ENCODE measurements at places on chromosomes 7 and 10. TPM values are rescaled to one million over a fixed set of nuclear protein-coding genes. Genes with fewer than 3 reads are reported as not detected.
A peak's percentile ranks its signal among the peaks of the same experiment; 100 is the strongest.

- DNase-seq = no peak
Observed at GRCh38 chr7:17447728-17448478, 149.5 kb downstream of the AHR start.

DNA sequence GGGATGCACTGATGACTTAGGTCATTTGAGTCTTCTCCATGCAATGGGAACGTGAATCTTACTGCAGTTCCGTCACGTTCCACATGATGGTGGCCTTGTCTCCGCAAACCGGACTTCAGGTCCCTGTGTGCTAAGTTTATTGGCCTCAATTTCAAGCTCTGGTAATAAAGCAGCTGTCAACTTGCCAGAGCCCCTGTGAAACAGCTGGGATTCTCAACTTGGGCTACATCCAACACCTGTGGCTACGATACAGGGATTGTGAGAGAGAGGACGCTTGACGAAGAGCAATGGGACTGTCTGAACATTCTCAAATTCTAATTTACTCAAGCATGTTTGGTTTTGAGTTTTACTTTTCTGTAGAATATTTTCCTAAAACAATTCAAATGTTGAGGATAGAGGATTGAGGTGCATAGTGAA, 174.2 kb downstream of the PTN start:
- DNase-seq = no peak

DNA sequence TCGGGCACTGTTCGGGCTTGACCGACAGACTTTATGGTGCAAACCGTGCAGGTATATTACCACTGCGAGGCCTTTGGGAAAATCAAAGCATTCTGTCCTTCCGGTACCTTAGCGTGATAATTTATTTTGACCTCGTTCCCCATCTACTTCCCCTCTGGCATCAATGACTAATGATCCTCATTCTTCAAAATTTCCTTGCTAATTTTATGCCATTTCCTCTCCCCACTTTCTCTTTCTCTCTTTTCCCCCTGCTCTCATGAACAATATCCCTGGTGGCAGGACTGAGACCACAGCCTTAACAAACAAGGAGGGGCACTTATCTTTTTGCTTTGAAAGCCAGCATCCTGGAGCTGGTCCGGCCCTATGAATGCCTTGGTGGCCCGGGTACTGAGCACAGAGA, 210.6 kb downstream of the TCF7L2 start:
- DNase-seq = no peak

- DNase-seq = no peak
Observed at GRCh38 chr7:84612981-84613681, 418.5 kb upstream of the SEMA3A start.

GRCh38 chr10:66983475-66983818, 57.6 kb downstream of the LRRTM3 start:
- DNase-seq = no peak

GRCh38 chr7:84251277-84251781, 56.7 kb upstream of the SEMA3A start:
- DNase-seq = no peak

DNA sequence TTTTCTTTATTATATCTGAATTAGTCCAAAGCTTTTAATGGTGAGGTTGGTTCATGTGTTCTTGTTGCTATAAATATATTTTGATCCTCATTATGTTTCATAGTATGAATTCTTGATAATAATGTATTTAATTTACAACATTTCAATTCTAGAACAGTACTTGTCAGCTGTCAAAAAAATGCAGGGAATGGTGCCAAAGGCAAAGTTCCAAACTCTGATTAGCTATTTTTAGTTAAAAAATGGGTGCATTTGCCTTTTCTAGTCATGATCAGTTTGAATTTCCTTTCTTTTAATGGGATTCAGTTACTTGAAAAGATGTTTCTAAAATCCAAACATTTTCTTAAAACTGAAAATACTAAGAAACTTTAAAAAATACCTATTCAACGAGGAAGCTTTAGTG, 49.6 kb downstream of the ANKIB1 start:
- DNase-seq = no peak

DNA sequence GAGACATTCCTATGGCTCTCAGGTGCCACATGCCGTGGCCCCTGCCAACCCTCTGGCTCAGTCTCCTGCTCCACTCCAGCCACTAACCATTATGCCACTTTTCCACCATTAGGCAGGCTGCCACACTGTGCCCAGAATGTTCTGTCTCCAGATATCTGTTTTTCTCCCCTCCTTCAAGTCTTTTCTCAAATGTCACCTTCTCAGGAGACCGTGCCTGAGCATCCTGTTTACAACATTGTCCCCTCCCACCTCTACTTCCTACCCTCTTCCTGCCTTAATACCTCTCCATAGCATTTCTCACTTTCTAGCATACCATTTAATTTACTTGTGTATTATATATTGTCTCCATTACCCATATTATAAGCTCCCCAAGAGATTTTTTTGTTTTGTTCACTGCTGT, 162.5 kb upstream of the LYZL2 start:
- no peak for DNase-seq

PTPRZ1 gene
- polyA plus RNA-seq = not detected

DNA sequence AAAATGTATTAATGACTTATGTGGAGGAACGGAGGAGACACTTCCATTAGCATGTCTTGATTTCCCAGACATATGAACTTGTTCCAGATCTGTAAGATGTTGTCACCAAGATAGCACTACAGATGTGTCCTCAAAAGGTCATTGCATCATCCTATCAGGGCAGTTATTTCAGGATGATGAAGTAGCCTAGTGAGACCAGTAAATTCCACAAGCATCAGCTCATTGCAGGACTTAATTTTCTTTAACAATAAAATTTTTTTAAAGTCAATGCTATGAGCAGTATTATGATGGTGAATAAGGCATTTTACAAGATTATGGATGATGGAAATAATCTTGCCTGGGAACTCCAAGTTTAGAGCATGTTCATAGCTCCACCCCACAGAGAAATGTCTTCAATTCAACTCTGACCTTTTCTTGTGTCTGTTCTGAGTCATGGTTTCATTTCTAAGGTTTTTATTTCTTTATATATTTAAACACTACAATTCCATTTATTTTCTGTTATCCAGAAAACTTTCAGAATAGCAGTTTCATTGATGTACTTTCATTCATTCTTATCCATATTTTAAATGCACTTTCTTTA, 1203.3 kb upstream of the CELF2 start:
- DNase-seq = no peak

- no peak for DNase-seq
Observed at GRCh38 chr10:60236869-60237524, 152.7 kb downstream of the ANK3 start.

PILRA gene
- 3.8 TPM for polyA plus RNA-seq

DNA sequence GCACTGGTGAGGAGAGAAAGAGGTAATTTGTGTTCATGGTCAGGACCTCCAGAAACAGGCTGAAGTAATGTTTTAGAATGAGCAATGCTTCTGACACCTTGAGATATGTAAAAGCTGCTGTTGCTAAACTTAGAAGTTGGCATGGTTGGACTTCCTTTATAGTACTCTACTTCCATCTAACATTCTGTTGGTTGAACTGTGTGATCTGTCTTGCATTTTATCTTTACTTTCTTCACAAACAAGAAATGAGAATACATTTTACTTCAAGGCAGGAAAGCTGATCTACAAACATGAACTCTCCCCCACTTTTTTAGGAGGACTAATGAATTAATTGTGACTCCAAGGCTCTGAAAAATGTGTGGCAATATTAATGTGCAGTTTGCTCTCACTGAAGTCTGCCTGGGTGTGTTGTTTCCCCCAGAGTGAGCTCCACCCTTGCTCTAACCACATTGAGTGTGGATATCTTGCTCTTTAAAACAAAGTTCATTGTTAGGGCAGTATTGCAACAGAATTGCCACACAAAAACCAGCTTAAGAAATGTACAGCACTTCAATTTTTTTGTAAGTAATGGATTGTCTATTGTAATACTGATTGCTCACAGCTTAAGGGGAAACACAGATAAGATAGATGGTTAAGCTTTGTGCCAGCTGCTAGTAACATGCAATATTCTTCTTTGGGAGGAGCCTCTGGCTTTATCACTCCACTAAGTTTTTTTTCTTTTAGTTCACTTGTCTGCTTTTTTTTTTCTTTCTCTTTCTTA, 69.0 kb downstream of the ADD3 start:
- peak; percentile 68 for DNase-seq

- DNase-seq = no peak
Observed at GRCh38 chr7:143362131-143363015, at the start of gene FAM131B. Gene FAM131B (minus strand): TSS chr7:143362713. CDS start chr7:143362603, 110 bp downstream.

DNA sequence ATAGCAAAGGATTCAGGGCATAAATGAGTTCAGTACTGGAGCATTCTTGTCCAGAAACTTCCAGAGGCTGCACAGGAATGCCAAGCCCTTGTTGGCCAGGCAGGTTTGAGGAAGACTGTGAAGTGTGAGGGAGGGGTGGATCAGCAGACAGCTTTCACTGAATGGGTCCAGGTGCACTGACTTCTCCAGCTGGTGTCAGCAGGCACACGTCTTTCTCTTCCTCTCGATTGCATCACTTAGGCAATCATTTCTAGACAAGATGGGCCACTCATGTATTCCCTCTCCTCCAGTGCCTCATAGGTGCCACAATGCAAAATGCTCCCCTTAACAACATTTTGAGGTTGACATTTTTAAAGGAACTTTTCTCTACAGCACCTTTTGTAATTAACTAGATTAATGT, 15.6 kb upstream of the PLEKHS1 start:
- peak; percentile 16 for DNase-seq

DNA sequence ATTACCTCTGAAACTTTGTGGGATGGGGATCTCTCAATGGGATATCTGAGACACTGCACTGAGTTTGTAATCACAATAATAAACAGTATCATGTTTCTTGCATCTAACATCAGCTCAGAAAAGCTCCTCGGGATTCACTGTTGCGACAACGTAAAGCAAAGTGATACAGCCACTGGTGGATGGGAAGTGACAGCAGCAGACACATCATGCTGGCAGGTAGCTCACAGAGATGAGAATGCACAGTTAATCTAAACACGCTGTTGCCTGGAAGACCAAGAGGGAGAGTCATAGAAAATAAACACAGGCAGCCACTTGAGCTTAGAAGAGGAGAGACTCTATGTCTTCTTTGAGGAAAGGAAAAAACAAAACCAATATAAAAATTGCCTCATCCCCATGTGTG, 513.8 kb downstream of the MAGI2 start:
- DNase-seq = no peak

GRCh38 chr10:132096863-132097478, 31.2 kb downstream of the JAKMIP3 start:
- no peak for DNase-seq

GRCh38 chr7:44808914-44809393, 12.5 kb downstream of the PPIA start:
- no peak for DNase-seq

DNA sequence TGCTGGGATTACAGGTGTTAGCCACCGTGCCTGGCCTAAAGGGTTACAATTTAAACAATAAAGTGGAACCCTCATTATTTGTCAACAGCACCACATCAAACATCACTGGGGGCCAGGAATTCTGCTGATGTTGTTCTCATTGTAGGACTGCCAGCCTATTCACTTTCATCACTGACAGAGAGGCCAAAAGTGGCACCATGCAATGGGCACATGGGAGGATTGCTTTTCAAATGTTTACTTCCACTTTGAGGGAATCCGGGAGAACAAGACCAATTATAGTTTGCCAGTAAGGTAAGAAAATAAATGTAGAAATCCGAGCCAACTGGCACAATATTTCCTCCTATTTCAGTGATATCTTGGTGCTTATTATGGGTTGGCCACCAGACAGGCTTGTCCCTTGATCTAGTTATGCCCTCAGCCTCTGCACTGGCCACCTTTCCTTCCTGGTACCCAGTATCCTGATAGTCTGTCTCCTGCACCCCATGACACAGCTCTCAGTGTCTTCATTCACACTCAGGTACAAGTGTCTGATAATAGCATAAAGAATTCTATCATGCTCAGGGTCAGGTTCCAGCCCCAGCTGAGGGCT, 82.6 kb downstream of the ANLN start:
- DNase-seq = no peak

GRCh38 chr7:96167424-96167823, 154.5 kb downstream of the SLC25A13 start:
- no peak for DNase-seq

GRCh38 chr10:11828682-11829284, 5.6 kb downstream of the PROSER2 start:
- DNase-seq = no peak

ACTR3C gene
- 0.43 TPM for polyA plus RNA-seq

GRCh38 chr7:43761938-43762692, 3.6 kb downstream of the BLVRA start:
- no peak for DNase-seq

SAMD9 gene
- 5.0 TPM for polyA plus RNA-seq

- DNase-seq = no peak
Observed at GRCh38 chr7:114426382-114426781, 11.8 kb downstream of the FOXP2 start.

DNA sequence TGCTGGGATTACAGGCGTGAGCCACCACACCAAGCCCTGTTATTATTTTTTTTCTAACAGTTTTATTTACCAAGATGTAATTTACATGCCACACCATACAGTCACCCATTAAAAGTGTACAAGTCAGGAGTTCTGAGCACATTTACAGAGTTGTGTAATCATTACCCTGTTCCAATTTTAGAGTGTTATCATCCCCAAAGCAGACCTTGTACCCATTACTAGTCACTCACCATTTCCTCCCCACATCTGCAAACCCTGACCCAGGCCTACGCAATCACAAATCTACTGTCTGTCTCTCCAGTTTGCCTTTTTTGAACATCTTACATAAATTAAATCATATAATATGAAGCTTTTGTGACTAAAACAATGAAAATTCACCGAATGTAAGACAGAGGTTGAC, 402.9 kb upstream of the FOXK1 start:
- DNase-seq = no peak

GRCh38 chr7:12028508-12028907, 182.6 kb upstream of the TMEM106B start:
- no peak for DNase-seq

DNA sequence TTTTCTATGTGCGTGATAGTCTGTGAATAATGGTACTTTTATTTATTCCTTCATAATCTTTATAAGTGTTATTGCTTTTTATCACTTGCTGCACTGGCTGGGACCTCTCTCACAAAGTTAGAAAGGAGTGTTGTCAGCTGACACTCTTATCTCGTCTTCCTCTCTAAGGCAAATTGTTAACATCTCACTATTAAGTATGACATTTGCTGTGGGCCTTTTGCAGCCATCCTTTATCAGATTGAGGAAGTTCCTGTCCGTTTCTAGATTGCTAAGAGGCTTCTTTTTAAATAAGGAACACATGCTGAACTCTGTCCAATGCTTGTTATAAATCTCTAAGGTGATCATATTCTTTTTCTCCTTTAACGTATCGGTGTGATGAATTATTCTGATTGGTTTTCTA, 27.4 kb upstream of the DIP2C start:
- no peak for DNase-seq

ABCC2 gene
- 173 TPM for polyA plus RNA-seq

- DNase-seq = no peak
Observed at GRCh38 chr7:80184693-80185092, 50.1 kb downstream of the GNAI1 start.

GRCh38 chr10:117677890-117678500, 135.4 kb downstream of the EMX2 start:
- DNase-seq = no peak

RBP3 gene
- not detected for polyA plus RNA-seq

OR6B1 gene
- polyA plus RNA-seq = not detected

VCL gene
- 111 TPM for polyA plus RNA-seq

GRCh38 chr7:94052398-94053180, 48.4 kb upstream of the BET1 start:
- DNase-seq = no peak

GRCh38 chr10:122445904-122446303, 8.5 kb upstream of the ARMS2 start:
- DNase-seq = no peak

- no peak for DNase-seq
Observed at GRCh38 chr10:3172081-3172445, 519 bp downstream of the PITRM1 start.
